ENCODE measurements at places on chromosomes 2 and 18.

- DNase-seq, result no peak
Observed at GRCh38 chr2:24087032-24087431, 2.4 kb upstream of the TP53I3 start.

- DNase-seq, result no peak
Observed at GRCh38 chr2:22406625-22407024, 978.4 kb upstream of the KLHL29 start.

GRCh38 chr2:133193544-133194361, 374.5 kb downstream of the NCKAP5 start:
- no peak for DNase-seq

GRCh38 chr2:43331422-43331821, 105.0 kb upstream of the ZFP36L2 start:
- no peak for DNase-seq

DNA sequence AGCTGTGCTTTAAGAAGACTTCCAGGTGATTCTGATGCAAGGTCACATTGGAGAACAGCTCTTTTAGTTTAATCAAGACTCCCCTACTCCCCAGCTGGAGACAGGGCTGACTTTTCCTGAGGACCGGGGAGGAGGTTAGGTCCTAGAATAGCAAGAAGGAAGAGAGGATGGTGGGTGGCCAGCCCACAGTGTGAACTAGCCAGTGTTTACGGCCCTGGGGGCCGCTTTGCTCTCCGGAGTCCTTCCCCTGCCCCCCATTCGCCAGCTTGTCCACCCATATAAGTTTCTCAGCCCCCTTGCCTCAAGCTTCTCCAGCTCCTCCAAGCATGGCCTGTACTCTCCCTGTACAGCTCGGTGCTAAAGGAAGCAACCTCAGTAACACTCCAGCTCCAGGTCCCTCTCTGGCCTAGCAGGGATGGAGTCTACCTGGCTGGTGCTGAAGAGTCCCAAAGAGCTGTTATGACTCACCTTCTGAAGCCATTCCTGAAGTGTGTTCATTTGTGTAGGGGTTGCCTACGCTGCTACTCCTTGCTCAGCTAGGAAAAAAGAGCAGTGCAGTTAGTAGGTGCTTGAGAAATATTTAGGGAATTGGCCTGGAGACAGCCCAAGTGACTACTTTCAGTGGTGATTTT, 7.9 kb downstream of the INPP4A start:
- DNase-seq, result no peak

DNA sequence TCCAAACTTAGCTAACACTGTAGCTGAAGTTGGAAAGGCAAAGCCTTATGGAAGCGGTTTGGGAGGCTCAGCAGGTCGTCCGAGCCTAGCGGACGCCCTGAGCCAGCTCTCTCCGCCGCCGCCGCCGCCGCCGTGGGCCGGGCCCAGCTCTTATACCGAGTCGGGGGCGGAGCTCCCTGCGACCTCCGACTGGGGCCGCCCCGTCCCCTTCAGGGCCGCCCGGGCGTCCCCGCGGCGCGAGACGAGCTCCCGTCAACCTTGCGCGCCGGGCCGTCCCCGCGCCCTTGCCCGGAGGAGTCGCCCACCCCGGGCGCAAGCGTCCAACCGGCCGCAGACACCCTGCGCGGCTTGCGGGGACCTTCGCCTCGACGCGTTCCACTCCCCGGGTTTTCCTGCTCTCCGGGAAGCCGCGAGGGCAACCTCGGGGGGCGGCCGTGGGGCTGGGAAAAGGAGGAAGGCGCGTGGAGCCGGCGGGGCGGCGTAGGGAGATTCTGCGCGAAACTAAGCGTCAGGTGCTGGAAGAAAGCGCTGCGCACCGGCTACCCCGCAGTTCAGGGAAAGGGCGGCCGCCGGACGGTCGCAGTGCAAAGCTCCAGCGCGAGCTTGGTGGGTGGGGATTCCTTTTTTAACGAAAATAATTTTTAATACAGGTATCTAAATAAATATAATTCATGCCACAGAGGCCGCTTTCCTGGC, at the start of gene SLC40A1:
Gene SLC40A1, minus strand, starts transcription at position 129 of the 696 bp plus-strand sequence. CDS start 326 bp downstream, outside the sequence.
- DNase-seq, result peak; percentile 56

DNA sequence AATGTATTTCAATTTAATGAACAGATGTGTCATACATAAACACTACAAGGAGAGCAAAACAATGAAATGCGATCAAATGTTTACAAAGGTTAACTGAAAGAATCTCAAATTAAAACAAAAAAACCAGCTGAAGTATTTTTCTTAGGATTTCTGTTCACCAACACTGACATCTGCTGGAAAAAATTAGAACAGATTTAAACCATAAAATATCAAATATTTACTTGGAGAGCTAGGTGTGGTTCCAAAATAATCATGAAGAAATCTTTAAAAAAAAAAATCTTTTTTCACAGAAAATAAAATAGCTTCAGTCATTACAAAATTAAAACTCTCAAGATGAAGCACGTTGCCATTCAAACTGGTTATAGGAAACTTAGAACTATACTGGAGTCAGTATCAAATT, 13.8 kb downstream of the MMADHC start:
- DNase-seq, result no peak

DNA sequence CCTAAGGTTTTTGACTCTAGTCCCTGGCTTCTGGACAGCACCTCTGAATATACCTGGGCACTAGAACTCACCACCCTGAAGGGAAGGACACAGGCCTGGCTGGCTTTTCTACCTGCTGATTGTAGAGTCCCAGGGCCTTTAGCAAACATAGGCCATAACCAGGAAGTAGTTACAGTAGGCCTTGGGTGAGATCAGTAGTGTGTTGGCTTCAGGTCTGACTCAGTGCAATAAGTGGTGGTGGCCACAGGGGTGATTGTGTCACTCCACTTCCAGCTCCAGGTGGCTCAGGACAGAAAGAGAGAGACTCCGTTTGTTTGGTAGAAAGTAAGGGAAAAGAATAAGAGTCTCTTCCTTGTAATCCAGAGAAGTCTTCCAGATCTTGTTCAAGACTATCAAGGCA, 101.7 kb upstream of the LGALSL start:
- no peak for DNase-seq

DNA sequence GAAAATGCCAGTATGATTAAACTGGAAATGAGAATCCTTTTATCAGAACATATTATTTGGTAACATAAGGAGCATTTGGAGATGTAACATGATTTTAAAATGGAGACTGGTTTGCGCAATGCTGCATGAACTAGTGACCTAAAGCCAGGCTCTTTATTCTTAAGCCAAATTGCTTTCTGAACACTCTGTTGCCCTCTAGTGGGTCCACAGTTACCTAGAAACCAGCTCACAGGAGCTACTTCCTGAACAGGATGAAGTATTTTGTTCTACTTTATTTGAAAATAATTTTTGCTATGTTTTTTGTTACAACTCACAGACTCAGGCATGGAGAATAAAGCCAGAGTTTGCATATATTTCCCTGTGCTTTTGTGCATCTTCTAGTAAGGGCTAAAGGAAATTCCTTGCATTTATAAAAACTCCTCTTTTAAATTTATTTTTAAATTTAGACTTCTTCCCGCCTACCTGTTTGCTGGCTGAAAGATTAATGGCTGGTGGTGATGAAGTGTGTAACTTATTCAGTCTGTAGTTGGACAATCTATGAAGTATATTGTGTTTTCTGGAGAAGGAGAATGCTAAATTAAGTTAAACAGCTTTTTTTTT, 146.7 kb downstream of the PARD3B start:
- DNase-seq, result peak; percentile 25

- no peak for DNase-seq
Observed at GRCh38 chr2:179682756-179683155, 178.7 kb downstream of the ZNF385B start.

DNA sequence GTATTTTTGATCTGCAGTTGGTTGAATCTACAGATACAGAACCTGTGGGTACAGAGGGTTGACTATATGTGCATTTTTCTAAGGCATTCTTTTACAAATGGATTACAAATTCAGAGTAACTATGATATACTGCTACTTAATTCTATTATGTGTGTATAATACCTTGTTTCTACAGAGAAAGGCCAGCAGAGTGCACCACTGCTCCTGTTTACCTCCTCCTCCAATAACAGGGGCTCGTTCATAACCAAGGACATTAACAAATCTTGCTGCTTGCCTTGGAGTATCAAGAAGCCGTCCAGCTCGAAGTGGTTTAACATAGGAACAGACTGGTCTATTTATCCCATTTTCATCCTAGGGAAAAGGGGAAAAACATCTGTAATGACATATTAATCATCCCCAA, 16.4 kb downstream of the CEP76 start:
- DNase-seq, result no peak

GRCh38 chr2:217068677-217069250, 208.9 kb upstream of the TNP1 start:
- no peak for DNase-seq

GRCh38 chr18:43642727-43643330, 365.5 kb upstream of the SYT4 start:
- no peak for DNase-seq

- no peak for DNase-seq
Observed at GRCh38 chr2:179524809-179525339, 260.2 kb upstream of the SESTD1 start.

- DNase-seq, result no peak
Observed at GRCh38 chr2:68721482-68722101, 13.0 kb upstream of the ARHGAP25 start.

DNA sequence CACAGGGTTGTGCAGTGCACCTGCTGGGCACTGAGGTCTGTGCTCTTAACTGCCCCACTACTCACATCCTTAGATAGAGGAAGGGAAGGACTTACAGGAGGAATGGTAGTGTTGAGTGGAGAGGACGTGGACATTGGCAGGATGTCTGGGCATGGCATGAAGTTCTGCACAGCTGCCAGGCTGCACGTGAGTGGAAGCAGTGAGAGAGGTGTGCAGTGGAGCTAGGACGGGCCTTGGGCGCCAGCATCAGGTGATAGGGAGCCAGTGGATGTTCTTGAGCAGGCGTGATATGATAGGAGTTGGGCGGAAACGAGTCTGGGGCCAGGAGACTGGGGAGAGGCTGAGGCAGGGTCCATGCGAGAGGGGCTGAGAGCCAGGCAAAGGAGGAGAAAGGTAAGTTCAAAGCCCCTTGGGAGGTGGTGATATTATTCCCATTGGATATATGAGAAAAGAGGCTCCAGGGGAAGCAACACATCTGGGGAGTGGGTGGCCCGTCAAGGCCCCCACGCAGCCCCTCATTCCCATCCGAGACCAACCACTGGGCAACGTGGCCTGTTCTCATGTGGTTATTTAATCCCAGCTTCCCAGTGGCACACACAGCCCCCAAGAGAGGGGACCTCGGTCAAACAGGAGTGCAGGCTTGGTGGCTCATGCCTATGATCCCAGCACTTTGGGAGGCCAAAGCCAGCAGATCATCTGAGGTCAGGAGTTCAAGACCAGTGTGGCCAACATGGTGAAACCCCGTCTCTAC, 45.7 kb upstream of the SNED1 start:
- DNase-seq, result no peak

- no peak for DNase-seq
Observed at GRCh38 chr2:201223089-201224073, 37.0 kb upstream of the CASP8 start.

DNA sequence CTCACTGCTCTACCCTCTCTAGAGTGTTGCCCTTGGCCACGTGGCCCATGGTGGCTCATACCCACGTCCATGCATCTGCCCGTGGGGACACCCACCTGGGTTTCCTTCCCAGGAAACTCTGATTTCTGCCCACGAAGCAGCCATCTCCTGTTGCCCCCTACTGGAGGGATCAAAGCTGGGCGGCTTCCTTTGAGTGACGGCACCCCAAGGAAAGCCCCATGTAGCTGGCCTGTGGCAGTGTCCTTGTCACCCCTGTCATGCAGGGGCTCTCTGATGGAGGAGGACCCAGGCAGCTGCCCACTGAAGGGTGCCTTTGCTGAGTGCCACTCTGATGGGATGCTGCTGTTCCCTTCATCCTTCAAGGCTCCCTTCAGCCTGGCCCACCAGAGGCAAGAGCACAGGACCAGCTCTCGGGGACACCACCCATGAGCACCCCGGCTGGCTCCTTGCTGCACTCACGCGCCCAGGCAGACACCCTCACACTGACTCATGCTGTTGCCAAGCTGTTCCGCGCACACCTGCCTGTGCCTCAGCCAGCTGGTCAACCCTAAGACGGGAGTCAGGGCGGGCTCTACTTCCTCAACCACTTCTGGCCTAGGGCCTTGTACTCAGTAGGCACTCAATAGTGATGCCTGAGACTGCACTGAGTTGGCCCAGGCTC, 101.1 kb downstream of the CTIF start:
- no peak for DNase-seq

DNA sequence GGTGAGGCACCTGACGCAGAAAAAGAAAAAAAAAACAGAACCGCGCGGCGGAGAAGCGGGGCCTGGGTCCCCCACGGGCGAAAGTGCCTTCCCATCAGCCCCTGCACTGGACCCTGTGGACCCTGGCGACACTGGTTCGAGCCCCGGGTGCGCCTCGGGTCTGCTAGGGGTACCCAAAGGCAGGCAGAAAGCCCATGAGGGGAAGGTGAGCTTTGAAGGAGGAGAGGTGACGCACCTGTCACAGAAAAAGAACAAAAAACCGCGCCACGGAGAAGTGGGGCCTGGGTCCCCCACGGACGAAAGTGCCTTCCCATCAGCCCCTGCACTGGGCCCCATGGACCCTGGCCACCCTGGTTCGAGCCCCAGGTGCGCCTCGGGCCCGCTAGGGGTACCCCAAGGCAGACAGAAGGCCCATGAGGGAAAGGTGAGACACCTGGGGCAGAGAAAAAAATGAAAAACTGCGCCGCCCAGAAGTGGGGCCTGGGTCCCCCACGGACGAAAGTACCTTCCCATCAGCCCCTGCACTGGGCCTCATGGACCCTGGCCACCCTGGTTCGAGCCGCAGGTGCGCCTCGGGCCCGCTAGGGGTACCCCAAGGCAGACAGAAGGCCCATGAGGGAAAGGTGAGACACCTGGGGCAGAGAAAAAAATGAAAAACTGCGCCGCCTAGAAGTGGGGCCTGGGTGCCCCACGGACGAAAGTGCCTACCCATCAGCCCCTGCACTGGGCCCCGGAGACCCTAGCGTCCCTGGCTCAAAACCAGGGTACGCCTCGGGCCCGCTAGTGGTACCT, 227.4 kb downstream of the CCDC74A start:
- DNase-seq, result no peak

DNA sequence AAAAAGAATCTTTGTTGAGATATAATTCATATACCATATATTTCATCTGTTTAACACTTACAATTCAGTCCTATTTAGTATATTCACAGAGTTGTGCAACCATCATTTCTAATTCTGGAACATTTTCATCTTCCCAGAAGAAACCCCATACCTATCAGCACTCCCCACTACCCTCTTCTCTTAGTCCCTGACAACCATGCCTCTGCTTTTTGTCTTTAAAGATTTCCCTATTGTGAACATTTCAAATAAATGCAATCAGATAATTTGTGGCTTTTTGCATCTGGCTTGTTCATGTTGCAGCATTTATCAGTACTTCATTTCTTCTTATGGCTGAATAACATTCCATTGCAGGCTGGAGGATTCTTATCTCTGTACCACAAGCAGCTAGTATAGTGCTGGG, 305.9 kb upstream of the MEX3C start:
- DNase-seq, result no peak

Measured in NCI-H446 (cell line).